ENCODE measurements at places on chromosomes 5 and 9. TPM values are rescaled to one million over a fixed set of nuclear protein-coding genes. Genes with fewer than 3 reads are reported as not detected.

Gene CCL21
- not detected for total RNA-seq

Gene ENTPD2
- 7.9 TPM for total RNA-seq

Gene FOXD1
- total RNA-seq, result 5.8 TPM

Gene C9orf50
- not detected for total RNA-seq

Gene ATG10
- 10.7 TPM for total RNA-seq

Measured in spinal cord (tissue), 10 donors.